ENCODE measurements at places on chromosomes 13 and 19. TPM values are rescaled to one million over a fixed set of nuclear protein-coding genes. Genes with fewer than 3 reads are reported as not detected.

Gene LRRC63
- total RNA-seq: not detected

Gene PSG2
- not detected for total RNA-seq

Gene ZNF221
- total RNA-seq: 7.2 TPM

Gene CCDC70
- total RNA-seq: not detected

Gene GGN
- under 0.01 TPM for total RNA-seq

Gene TNFSF9
- 4.1 TPM for total RNA-seq

Gene NUP58
- total RNA-seq: 109 TPM

Gene NFIX
- 4.1 TPM for total RNA-seq

Gene NLRP4
- total RNA-seq: not detected

Gene PGLYRP2
- total RNA-seq: not detected

Gene ITM2B
- total RNA-seq: 80.0 TPM

Gene CEACAM20
- total RNA-seq: not detected

Gene HSPB6
- under 0.01 TPM for total RNA-seq

Gene CPAMD8
- total RNA-seq: 0.34 TPM

Gene SIGLECL1
- total RNA-seq: not detected

All from nasal cavity respiratory epithelium epithelial cell of viscerocranial mucosa (primary cell).